ENCODE measurements at places on chromosomes 6 and 20. TPM values are rescaled to one million over a fixed set of nuclear protein-coding genes. Genes with fewer than 3 reads are reported as not detected.

SOBP gene
- 2.7 TPM for polyA plus RNA-seq

DNA sequence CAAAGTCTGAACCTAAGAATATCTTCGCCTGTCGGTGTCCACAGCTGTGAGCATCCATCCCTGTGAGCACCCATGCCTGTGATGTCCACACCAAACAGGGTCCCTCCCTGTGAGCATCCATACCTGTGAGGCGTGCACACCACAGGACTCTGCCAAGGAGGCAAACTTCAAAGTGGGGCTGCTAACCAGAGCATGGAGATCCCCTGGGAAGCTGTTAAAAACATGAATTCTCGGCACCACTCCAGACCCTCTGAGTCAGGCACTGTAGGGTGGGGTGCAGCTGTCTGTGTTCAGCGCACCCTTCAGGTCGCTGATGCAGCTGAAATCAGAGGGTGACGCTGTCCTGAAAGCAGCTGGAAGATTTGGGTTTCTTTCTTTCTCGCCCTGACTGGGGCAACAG, 85.4 kb upstream of the NXT1 start:
- DNase-seq = peak; percentile 30

DNA sequence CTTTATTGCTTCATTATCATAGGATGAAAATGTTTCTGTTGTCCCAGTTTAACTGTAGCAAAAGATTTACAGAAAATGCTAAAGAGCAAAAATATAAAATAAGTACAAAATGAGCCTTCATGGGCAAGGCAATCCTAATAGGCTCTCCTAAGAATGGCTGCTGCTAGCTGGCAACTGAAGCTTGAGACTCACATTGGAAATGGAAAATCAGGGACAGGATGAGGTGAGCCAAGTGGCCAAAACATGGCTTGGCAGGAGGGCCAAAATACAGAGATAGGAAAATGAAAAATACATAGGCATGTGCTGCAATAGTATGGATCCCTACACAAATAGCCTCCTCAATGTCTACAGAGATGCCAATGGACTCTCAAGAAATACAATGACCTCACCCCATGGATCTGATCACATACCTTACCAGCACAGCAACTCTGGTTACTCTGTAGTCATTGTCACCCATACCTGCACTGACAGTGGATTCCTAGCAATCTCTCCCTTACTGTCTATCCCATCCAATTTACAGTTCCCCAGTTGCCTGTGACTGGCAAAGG, 105.4 kb downstream of the DST start:
- no peak for DNase-seq

SYNE1 gene
- polyA plus RNA-seq = 21.7 TPM

DNA sequence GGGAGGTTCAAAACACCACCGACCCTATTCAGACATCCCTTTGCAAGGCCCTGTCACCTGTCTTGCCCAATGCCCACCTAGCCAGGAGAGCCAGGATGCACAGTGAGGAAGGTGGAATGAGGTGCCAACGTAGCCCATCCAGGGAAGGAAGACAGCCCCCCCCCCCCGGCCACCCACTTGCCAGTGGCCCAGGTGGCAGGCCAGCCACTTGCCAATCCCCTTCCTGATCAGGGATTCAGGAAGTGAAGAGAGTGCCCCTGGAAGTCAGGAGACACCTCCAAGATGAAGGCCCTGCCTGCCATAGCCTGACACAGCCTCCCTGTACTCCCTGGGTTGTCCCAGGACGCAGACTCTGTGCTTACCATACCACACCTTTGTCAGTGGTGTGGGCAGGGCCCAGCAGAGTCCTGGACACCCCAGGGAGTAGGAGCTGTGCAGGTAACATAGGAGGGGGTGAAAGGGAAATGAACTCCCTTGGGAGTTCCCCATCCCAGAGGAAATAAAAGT, 54.7 kb downstream of the MRPL14 start:
- DNase-seq = no peak

ENTPD6 gene
- polyA plus RNA-seq = 45.7 TPM

HRH3 gene
- not detected for polyA plus RNA-seq

- no peak for DNase-seq
These were observed 3.8 kb upstream of the CHRNA4 start for GRCh38 chr20:63364801-63365585.

DNA sequence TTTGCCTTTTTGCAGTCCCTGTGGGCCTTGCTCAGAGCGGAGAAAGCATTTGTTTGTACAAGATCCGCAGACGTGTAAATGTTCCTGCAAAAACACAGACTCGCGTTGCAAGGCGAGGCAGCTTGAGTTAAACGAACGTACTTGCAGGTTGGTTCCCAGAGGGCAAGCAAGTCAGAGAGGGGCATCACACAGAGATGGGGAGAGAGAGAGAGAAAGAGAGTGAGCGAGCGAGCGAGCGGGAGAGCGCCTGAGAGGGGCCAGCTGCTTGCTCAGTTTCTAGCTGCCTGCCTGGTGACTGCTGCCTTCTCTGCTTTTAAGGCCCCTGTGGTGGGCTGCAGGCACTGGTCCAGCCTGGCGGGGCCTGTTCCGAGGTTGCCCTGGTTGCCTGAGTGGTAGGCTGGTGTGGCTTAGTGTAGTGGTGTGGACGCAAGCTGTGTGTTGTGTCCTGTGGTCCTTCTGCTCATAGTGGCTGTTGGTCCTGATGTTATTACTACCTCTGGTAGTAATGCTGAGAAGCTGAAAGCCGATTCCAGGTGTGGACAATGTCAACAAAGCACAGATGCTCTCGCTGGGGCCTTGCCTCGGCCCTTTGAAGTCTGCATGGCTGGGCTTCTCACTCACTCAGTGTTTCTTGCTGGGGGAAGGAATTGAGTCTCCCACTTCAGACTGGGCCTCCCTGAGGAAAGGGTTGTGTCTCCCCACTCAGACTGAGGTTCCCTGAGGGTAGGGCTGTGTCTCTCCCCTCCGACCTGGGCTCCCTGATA, 12.1 kb downstream of the VEGFA start:
- DNase-seq = no peak

MEP1A gene
- not detected for polyA plus RNA-seq

SLC12A5 gene
- 0.27 TPM for polyA plus RNA-seq

GRCh38 chr20:11447371-11448100, 470.2 kb upstream of the BTBD3 start:
- DNase-seq = no peak

- no peak for DNase-seq
These were observed 2.2 kb downstream of the ADGRF4 start for GRCh38 chr6:47700596-47700995.

DNA sequence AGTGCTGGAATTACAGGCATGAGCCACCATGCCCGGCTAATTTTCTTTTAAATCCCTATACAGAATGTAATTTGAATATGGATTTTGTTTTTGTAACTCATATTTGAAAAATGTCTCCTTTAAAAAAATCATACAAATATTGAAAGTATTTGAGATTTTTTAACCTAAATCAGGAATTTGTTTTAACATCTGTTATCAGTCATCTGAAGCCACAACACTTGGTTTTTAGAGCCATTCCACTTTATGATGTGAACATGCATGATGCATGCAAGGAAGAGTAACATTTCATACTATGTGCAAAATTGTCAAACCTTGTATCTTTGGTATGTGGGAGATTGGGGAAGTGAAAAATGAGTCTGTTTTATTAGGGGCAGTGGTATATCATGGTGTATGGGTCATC, 124.5 kb upstream of the AHI1 start:
- DNase-seq = no peak

DNA sequence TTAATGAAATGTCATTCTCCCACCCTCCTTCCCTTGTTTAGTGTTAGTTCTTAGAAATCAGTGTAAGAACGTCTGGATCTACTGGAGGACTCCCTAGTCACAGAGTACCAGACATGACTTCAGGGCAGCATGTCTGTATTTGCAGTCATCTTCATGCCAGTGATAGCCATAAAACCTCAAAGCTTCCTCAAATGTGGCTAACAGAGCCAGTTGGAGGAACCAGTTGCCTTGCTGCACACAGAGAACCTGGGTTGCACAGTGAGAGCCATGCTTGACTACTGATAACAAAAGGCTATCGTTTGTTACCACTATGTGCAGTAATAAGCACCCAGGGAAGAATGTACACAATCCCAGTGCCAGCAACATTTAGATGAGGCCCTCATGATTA, 20.1 kb downstream of the NT5E start:
- peak; percentile 61 for DNase-seq

VSTM2L gene
- 0.66 TPM for polyA plus RNA-seq

ERVFRD-1 gene
- polyA plus RNA-seq = not detected

RSPO4 gene
- polyA plus RNA-seq = not detected

- no peak for DNase-seq
These were observed 4.2 kb downstream of the DOP1A start for GRCh38 chr6:83071707-83072106.

- no peak for DNase-seq
These were observed 11.8 kb upstream of the STXBP5 start for GRCh38 chr6:147192278-147192911.

DNA sequence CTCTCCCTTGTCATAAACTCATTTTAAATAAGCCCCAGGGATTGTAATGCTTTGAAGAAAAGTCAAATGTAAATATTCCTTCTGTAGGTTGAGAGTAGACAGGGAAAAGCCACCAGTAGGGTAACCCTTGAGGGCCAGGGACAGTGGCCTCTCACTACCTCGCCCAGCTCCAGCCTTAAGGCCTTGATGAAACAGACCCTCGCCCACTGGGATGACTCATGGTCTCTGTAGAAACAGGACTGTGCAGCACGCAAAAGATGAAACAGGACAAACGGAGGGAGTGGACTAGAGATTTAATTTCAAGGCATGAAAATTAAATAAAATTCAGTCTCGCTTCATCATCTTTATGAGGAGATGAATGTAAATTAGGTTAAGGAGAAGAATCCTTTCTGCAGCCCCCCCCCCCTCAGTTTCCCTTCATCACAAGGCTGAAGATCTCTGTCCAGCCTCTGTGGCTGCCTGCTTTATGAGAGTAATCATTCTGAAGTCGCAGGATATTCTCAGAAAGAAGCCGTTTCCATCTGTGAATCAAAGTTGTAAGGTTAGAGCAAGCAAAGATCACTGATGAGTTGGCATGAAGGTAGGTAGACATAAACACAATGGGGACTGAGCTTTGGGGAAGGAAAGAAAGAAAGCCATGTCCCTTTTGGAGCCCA, 60.4 kb downstream of the TMEM200A start:
- peak; percentile 81 for DNase-seq

ABHD16B gene
- polyA plus RNA-seq = not detected

- DNase-seq = no peak
These were observed 67.4 kb downstream of the BTBD9 start for GRCh38 chr6:38572186-38572813.

CTCFL gene
- polyA plus RNA-seq = not detected

DNA sequence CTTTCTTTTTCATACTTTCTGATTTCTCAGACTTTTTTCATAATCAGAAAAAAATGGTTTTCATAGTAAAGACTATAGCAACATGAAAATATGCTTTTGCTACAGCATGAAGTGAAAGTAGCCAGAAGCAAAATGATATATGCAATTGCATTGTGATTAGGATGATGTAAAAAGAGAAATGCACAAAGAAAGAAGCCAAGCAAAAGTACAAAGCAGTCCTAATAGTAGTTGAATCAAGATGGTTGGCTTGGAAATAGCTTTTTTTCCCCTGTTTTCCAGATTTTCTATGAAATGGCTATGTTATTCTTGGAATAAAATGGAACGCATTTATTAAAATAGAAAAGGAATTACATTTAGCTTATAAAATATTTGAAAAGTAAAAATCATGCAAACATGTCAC, 77.3 kb downstream of the SEL1L2 start:
- no peak for DNase-seq

GRCh38 chr6:54103497-54103896, 7.7 kb upstream of the MLIP start:
- DNase-seq = no peak

DNA sequence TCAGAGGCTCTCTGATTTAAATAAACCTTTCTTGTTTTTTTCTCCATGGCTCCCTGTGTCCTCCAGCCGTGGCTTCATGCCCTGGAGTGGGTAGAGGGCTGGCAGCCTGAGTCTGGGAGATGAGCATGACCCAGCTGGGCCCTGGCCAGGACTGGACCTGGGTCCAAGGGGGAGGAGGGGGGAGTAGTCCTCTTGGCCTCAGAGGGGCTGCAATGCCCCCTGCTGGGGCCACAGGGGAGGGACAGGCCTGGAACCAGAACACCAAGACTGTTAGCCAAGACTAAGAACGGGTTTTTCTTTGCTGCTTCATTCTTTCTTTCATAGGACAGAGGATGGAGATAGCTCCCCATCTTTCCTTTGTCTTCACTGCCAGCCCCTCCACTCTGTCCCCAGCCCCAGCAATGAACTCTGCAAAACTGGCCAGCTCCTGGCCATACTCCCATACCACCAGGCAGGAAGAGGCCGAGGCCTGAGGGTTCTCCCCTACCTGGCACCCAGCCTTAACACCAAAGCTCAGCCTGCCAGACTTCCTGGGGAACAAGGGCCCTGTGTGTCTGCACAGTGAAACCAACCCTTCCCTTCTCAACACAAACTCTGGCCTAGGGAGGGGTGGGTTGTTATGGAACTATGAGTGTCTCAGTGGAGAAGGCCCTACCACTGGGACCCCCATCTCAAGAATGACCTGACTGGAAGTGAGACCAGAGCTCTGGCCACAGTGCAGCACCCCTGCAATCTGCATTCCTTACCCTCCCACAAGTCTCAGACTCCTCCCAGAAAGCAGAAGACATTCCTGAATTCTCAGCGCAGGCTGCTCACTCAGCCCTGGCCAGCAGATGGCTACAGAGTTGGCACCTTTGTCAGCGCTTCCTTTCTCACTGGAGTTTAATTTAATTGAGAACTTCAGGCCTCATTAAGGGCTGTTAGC, 11.0 kb downstream of the SLC29A1 start:
- DNase-seq = peak; percentile 75

DNA sequence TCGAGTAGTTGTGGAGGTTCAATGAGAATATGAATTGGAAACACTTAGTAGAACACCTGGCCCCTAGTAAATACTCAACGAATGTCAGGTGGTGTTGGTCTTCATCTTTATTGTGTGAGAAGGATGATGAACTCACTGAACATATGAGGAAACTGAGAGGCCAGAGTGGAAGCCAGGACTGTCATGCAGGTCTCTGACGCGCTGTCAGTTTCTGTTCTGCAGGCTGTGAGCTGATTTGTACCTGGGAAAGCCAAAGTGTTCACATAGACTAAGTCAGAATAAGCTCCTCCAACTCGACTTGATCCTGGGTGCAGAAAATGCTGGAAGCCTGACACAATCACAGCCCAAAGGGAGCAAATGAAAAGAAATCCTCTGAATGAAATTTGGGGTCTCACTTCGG, 222.2 kb downstream of the LY86 start:
- DNase-seq = no peak

DNA sequence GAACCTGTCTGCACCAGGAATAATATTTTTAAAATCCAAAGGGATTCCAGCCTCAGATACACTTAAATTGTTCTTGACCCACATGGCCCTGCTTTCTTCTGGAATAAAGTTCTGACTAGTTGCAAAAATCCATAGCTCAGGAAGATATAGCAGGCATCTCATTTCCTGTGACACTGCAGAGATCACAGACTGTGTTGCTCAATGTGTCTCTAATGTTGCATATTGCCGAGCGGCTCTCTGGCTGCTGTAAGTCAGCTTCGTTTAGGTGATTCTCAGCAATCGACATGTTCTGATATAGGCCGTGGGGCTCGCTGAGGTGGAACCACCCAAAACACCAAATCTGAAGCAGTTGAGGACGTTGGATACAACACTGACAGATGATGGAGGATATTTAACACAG, 498.3 kb upstream of the AGPAT4 start:
- DNase-seq = peak; percentile 42

OPN5 gene
- not detected for polyA plus RNA-seq

GFRAL gene
- polyA plus RNA-seq = not detected

GRCh38 chr6:13302291-13302690, 26.0 kb downstream of the TBC1D7 start:
- DNase-seq = no peak
